ENCODE measurements at places on chromosomes 16 and 17. TPM values are rescaled to one million over a fixed set of nuclear protein-coding genes. Genes with fewer than 3 reads are reported as not detected.

DNA sequence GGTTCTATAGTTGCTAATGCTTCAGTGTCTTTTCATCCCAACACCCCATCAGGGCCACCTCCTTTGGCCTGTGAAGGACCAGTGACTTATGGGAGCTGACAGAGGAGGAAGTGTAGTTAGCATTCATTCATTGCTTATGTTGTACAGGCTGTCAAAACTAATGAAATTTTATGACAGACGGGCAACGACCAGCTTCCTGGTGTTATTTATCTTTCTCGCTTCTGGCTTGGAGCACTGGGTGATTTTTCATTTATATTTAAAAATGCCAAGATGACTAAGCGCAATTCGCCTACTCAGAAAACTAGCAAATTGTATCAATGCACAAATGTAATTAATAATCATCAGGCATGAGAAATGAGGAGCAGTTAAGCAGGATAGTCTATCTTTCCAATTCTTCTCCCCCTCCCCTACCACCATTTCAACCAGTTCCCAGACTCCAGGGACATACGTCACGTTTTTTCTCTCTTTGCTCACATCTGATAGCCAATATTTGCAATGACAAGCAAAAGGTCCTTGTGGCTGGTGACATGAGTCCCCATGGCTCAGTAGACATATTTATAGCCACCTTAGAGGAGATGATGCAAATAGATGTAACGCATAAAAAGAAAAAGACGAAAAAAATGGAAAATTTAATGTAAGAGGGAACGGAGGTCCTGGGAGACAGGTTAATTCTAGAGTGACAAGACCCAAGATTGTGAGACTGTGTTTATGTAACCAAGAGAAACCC is 11.2 kb downstream of the CDRT15 start:
- no peak for DNase-seq

NPTX1 gene
- total RNA-seq = 20.3 TPM

- no peak for DNase-seq
Measured at GRCh38 chr17:32285746-32286517, 20.3 kb downstream of the RHBDL3 start.

RASD1 gene
- total RNA-seq = 0.42 TPM

GRCh38 chr16:4309833-4310266 is 6.0 kb upstream of the GLIS2 start:
- peak; percentile 95 for DNase-seq

NPIPB6 gene
- 3.4 TPM for total RNA-seq

DNA sequence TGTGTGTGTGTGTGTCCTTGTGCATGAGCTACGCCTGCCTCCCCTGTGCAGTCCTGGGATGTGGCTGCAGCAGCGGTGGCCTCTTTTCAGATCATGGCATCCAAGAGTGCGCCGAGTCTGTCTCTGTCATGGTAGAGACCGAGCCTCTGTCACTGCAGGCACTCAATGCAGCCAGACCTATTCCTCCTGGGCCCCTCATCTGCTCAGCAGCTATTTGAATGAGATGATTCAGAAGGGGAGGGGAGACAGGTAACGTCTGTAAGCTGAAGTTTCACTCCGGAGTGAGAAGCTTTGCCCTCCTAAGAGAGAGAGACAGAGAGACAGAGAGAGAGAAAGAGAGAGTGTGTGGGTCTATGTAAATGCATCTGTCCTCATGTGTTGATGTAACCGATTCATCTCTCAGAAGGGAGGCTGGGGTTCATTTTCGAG is 22.5 kb downstream of the STAT5A start:
- DNase-seq = no peak

- DNase-seq = no peak
Measured at GRCh38 chr17:47644324-47644723, 5.4 kb upstream of the KPNB1 start.

GRCh38 chr16:79287424-79287917 is 313.1 kb downstream of the MAF start:
- DNase-seq = no peak

OSGIN1 gene
- total RNA-seq = 2.5 TPM

PDIA2 gene
- total RNA-seq = 1.5 TPM

DNA sequence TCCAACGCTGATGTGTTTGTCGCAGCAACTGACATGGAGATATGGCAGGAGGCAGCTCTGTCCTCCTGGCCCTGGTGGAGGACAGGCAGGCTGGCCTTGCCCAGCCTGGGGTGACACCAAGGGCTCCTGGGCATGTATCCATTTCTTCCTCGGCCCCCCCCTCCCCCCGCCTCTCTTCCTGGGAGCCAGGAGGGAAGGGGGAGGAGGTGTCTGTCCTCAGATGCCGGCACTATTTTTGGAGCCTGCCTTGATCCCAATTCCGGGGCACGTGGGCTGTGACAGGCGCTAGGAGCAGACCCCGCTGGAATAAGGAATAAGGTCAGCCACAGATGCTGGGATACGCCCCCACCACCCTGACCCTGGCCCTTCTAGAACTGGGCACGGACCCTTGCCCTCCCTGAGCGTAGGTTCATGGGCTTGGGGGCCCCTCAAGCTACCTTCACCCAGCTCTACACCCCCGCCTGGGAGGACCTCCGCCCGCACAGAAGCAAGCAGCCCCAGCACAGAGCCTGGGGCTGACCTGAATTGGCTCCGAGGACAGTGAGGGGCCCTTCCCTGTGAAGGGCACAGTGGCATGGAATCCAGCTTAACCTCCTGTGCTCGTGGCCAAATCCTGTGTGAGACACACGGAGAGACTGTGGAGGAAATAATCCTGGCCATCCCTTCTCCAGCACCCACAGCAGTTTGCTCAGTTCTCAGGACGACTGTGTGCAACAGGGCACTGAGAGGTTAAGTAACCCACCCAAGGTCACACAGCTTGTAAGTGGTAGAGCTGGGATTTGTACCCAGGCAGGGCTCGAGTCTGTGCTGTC is 24.1 kb downstream of the SEC14L5 start:
- DNase-seq = peak; percentile 55

GRCh38 chr17:81125573-81126081 is 39.7 kb upstream of the PVALEF start:
- no peak for DNase-seq

GRCh38 chr17:2016494-2016893 is 8.6 kb downstream of the RTN4RL1 start:
- no peak for DNase-seq

DNA sequence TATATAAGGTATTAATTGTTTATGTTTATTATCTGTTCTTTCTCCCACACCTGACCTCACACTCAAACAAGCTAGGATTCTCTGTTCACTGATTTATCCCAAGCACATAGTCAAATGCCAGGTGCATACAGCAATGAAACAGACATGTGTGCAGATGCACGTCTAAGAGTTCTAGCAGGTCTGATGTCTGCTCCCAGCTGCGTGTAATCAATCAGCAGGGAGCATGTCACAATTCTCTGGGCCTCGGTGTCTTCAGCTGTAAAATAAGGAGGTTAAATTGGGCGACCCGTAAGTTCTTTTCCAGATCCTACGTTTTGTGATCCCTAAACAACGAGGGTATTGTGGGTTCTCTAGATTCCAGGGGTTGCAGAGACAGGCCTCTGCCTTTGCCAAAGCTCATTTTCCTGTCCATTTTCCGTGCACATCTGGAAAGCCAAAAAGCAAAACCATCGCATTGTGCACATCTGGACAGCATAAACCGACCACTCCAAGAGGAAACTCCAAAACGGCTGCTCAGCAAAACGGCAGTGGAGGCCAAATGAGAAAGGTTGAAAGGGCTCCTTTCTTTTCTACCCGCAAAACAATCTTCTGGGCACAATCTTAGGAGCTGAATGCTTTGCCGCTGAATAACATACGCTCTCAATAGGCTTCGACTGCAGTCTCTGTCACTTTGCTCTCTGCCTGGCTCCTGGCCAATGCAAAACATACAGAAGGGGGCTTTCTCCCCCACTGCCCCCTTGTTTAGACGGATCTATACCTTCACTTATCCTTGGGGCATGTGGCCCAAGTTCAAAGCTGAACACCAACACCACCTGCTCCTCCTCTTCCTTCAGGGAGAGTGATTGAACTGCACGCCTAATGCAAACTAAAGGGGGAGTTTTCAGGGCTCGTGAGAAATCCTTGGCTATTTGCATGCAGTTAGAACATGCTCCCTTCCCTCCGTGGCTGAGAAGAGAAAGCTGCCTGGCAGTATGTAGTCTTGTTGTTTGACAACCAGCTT is 426.3 kb downstream of the SLC39A11 start:
- DNase-seq = no peak

DNA sequence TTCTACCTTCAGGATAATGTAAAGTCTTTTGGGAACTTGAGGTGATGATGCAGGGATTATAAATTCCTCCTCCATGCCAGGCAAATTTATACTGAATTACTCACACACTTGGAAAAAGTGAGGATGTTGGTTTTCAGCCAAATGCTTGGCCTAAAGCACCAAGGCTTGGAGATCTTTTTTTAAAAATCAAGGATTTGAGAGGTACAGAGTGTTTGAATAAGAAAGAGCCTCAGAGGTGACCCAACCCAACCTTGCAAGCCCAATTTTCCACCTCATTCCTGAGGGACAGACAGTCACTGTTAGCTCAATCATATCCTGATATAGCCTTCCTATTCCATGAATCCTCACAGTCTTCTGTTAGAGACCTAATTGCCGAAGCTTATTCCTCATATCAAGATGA is 14.0 kb downstream of the GRIN2A start:
- DNase-seq = no peak

DNA sequence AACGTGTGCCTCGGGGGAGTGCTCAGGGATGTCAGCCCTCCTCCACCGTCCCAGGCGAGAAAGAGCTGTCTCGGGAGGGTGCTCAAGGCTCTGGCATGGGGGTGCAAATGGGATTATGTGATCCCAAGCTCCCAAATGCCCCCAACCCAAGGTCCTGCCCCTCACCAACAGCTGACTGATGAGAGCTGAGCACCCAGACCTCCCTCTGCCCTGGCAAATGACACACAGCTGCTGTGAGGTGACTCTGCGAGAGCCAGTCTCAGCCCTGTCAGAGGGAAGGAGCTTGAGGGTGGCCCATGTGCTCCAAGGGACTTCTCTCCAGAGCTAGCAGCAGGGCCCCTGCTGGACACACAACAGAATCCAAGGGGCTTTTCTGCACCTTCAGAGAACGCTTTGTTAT is 7.7 kb downstream of the CDH5 start:
- no peak for DNase-seq

DNA sequence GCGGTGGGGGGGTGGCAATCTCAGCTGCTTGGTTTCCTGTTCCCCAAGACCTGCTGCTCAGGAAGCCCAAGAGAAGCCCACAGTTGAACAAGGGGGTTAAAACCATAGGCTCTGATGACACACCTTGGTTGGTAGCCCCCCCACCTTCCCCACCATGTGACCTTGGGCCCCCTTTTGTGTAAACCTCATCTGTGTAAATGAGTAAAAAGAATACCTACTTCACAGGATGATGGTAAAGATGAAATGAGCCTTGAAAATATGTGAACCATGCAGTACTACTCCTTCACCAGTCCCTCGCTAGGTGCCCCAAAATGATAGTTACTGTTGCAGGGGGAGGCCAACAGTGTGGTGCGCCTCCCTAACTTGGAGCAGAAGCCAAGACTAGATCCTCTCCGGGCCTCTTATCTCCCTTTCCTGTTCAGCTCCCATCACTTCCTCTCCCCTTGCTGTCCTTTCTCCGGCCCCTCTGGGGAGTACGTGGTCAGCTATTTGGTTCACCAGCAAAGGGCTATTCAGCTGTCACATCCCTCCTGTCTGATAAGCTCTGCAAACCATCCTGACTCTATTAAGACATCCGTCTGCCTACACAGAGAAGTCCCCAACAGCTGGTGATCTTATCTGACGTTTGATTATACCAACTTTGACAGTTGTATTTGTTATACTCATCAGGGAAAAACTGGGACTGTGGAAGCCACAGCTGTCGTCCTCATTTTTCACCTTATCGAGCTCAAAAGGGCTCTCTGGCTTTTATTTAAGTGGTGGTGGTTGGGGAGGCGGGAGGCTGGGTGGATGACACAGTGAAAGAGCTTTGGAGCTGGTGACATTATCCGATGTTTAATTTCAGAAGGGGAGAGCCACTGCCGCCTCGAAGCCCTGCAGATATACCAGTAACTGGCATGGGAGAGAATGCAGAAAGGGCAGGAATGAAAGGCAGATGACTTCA is 19.9 kb downstream of the DCAKD start:
- DNase-seq = no peak

DNA sequence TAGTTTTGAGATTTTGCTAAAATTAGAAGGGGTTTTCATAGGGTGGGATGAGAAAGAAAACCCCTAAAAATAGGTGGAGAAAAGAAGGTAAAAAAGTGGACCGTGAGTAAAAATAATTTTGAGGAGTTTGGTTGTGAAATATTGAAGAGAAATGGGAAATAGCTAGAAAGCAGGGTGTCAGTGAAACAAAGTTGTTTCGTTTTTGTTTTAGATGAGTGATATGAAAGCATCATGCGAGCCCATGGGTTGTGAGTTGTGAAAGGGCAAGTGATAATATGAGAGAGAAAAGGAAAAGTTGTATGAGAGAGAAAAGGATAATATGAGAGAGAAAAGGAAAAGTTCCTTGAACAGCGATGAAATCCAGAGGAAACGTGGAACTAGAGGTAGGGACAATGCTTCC is 7.3 kb upstream of the SMIM36 start:
- no peak for DNase-seq

- DNase-seq = no peak
Measured at GRCh38 chr17:67016039-67016762, 28.2 kb upstream of the CACNG1 start.

GRCh38 chr17:40097931-40098845 is 2.2 kb downstream of the NR1D1 start:
- no peak for DNase-seq

- no peak for DNase-seq
Measured at GRCh38 chr17:44636562-44636961, 19.7 kb upstream of the MEIOC start.

DNA sequence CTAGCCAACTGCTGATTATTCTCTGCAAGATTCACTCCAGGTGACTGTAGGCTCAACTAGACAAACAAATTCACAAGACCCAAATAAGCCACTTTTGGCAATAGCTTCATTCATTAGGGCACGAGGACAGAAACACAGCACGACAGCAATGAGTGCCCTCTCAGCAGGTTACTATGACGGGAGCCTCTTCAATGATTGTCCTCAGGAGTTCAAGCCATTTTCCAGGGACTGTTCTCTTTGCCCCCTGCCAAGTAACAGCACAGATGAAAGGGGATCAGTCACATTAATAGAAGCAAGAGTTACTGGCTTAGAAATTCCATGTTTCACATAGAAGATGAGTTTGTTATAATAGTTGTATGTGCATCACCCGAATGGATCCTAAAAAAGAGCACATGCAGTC is 712.2 kb downstream of the CDH8 start:
- DNase-seq = no peak

GRCh38 chr16:82855471-82855870 is 228.7 kb downstream of the CDH13 start:
- no peak for DNase-seq

- no peak for DNase-seq
Measured at GRCh38 chr17:71849783-71850768, 270.7 kb upstream of the SOX9 start.

- no peak for DNase-seq
Measured at GRCh38 chr16:82769845-82770244, 143.1 kb downstream of the CDH13 start.
